ENCODE measurements at places on chromosomes 1 and 21.

DNA sequence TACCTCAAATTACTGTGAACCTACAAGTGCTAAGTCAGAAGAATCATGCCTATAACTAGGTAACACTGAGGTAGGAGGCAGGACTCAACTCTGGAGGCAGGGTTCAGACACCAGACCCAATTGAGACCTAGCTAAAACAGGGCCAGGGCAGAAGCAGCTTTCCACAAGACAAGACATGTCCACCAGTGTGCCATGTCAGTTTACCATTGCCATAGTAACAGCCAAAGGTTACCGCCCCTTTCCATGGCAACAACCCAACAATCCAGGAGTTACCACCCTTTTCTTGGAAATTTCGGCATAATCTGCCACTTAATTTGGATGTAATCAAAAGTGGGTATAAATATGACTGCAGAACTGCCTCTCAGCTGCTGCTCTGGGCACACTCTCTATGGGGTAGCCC lies 432.3 kb downstream of the DPYD start:
- no peak for DNase-seq

- no peak for DNase-seq
Observed at GRCh38 chr1:227321035-227321434, 2.7 kb upstream of the CDC42BPA start.

DNA sequence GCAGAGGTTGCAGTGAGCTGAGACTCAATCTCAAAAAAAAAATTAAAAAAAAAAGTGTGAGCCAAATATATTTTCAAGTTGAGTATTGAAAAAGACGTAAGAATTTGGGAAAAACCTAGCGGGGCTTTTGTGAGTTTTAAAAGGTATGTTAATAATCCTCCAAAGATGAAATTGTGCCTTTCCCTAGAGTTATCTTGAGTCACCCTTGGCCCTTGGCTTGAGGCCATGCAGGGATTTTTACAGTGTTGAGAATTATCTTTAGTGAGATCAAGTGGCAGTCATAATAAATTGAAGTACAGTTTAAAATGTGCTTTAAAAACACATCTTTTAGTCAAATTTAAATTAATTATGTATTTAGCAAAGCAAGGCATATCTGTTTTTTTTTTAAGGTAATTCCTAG lies 32.7 kb downstream of the PPP2R5A start:
- no peak for DNase-seq

- no peak for DNase-seq
Observed at GRCh38 chr1:14983277-14983676, 170.3 kb upstream of the TMEM51 start.

- peak; percentile 3 for DNase-seq
Observed at GRCh38 chr1:181166377-181167196, 78.1 kb downstream of the IER5 start.

GRCh38 chr1:14923727-14924452 lies 229.7 kb upstream of the TMEM51 start:
- peak; percentile 54 for DNase-seq

DNA sequence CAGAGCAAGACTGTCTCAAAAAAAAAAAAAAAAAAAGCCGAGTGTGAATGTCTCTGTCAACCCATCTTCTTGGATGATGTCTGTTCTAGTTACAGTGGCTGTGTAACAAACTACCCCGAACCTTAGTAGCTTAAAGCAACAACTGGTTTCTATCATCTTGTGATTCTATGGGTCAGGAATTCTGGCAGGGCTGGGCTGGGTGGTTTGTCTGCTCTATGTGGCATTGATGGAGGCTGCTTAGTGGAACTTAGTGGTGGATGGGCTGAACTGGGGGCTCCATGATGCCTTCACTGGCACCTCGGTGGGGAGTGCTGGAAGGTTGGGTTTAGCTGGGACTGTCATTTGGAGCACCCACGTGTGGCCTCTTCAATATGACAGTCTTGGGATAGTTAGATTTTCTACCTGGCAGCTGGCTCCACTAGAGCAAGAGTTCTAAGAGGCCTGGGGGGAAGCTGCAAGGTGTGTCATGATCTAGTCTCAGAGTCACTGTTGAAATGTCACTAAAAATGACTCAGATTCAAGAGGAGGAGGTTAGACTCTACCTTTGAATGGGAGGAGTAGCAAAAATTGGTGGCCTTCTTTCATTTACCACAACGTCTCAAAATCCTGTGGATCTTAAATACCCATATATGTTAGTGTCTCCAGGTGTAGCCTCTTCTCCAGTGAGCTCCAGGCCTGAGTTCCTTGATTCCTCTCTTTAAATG lies 18.6 kb downstream of the ACOT11 start:
- no peak for DNase-seq

- no peak for DNase-seq
Observed at GRCh38 chr1:25763493-25763892, 36.5 kb upstream of the SELENON start.

GRCh38 chr1:212754680-212755079 lies 36.9 kb downstream of the NSL1 start:
- peak; percentile 39 for DNase-seq

- DNase-seq: no peak
Observed at GRCh38 chr1:6420454-6421042, 829 bp upstream of the HES2 start.

DNA sequence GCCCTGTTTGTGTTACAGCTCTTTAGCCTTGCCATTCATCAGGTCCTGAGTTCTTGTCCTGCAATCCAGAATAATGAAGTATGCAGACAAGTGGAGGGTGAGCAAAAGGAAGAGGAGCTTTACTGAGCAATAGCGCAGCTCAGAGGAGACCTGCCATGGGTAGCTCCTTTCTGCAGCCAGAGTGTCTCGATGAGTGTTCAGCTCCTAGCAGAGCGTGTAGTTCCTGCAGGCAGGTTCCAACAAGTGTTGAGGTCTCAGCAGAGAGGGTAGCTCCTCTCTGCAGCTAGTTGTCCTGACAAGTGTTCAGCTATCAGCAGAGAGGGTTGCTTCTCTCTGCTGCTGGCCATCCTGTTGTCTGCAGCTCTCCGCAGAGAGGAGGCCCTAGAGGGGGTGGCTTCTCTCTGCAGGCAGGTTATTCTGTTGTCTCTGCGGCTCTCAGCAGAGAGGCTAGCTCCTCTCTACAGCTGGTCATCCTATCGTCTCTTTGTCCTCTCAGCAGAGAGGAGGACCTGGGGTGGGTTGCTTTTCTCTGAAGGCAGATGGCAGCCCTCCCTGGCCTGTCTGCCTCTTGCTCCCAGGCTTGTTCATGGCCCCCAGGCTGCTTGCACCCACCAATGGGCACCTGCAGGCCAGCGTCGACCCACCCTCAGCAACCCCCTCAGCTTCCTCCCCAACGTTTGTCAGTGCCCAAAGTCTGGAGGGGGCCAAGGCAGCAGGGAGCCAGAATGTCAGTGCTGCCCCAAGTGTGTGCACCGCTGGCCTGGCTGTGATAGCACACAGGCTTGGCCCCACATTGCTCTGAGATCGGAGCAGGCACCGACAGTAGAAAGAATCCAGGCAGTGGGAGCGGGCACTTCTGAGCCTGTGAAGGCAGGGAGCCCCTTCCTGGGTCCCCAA lies 112.5 kb upstream of the RUNX3 start:
- DNase-seq: no peak

DNA sequence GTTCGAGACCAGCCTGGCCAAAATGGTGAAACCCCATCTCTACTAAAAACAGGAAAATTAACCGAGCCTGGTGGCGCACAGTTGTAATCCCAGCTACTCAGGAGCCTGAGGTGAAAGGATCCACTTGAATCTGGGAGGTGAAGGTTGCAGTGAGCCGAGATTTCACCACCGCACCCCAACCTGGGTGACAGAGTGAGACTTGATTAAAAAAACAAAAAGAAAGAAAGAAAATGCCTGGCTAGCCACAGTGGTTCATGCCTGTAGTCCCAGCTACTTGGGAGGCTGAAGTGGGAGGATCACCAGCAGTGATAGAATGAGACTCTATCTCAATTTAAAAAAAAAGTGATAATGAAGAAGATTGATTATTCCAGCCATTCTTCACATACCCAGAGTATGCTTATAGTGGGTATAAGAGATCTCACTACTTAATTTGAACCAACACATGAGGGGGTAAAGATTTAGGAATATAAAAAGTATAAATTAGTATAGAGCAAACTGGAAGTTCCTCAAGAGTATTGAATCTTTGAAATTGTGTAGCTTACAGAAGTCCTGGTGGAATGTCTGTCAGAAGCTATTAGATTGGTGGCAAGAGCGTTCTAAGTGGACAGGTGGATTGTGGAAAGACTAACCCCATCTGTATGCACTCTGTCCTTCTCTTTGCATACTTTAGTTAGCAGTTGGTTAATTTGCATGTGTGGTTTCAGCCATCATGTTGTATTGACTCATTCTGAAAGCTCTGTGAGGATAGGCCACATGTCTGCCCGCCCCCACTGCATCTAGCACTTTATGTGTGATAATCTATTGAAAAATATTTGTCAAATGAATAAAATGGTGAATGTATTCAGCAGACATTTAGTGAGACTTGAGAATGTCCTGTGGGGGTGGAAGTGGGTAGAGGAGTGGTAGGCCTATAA lies 25.0 kb downstream of the RLF start:
- DNase-seq: no peak

DNA sequence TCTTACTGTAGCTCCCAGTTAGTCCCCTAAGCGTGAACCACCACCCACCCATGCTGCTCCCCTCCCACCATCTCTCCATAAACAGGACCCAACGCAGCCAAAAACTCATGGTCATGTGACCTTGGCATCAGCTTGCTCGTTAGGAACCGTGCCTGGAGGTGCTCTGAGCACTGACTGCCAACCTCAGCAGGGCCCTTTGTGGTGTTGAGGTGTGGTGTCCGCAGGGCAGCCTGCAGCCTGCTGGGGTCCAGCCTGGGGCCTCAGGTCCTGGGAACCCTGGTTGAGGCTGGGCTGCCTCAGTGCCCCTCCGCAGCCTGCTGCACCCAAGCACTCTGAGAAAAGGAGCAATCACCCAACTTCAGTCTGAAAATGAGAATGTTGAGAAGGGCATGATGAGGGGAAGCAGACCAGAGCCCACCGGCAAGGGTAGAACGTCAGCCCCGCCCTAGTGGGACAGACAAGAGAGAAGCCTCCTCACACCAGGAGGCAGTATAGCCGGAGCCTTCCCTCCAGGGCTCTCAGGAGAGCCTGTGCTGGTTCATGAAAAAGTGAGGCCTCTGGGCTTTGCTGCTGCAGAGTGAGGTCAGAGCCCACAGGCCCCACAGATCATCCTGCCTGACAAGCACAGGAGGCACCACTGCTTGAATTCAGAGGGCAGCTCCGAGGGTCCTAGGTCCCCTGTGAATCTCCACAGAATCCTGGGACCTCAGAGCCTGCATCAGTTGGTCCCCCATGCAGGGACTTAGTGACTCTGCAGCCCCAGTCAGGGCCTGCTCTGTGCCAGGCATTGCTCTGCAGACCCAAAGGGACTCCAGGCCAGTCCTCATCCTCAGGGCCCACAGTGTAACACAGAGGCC lies 4.9 kb upstream of the COL6A2 start:
- no peak for DNase-seq

- DNase-seq: no peak
Observed at GRCh38 chr1:101392552-101392951, 155.7 kb downstream of the S1PR1 start.

GRCh38 chr1:77170687-77171086 lies 48.5 kb downstream of the PIGK start:
- DNase-seq: no peak

- DNase-seq: no peak
Observed at GRCh38 chr1:2445162-2445822, 30.8 kb upstream of the PLCH2 start.

- DNase-seq: no peak
Observed at GRCh38 chr1:109821221-109821669, 57.5 kb upstream of the EPS8L3 start.

- no peak for DNase-seq
Observed at GRCh38 chr1:30899577-30900389, 8.8 kb downstream of the SDC3 start.

GRCh38 chr1:41696381-41696780 lies 211.9 kb upstream of the EDN2 start:
- no peak for DNase-seq

DNA sequence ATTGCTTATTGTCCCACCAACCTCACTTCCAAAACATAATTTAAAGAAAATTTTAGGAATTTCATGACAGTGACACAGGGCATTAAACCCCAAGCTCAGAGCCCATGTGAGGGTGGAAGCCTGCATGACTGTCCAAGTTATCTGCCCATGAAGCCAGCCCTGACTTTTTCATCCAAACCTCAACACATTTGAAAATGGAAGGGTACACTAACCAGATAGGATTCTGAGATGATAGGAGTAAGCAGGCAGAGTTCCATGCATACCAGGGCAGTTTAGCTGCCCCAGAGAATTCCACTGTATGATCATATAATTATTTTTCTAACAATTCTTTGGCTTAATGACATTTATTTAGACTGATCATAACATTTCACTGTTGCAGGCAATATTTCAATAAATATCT lies 986.0 kb downstream of the TTLL7 start:
- DNase-seq: no peak

DNA sequence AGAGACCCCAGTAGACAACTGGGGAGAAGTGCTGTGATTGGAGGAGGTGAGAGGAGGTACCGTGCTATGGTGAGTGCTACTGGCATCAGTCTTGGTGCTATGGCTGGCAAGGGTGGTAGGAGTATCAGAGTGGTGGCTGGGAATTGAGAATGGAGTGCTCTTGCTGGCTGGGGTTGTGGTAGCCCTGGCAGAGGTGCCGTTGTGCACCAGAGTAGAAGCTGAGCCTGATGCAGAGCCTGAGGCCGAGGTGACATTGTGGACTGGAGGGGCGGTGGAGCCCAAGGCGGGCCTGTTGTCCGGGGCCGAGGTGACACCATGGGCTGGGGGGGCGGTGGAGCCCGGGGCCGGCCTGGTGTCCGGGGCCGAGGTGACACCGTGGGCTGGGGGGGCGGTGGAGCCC lies 14.6 kb downstream of the TRIM46 start:
- DNase-seq: no peak

DNA sequence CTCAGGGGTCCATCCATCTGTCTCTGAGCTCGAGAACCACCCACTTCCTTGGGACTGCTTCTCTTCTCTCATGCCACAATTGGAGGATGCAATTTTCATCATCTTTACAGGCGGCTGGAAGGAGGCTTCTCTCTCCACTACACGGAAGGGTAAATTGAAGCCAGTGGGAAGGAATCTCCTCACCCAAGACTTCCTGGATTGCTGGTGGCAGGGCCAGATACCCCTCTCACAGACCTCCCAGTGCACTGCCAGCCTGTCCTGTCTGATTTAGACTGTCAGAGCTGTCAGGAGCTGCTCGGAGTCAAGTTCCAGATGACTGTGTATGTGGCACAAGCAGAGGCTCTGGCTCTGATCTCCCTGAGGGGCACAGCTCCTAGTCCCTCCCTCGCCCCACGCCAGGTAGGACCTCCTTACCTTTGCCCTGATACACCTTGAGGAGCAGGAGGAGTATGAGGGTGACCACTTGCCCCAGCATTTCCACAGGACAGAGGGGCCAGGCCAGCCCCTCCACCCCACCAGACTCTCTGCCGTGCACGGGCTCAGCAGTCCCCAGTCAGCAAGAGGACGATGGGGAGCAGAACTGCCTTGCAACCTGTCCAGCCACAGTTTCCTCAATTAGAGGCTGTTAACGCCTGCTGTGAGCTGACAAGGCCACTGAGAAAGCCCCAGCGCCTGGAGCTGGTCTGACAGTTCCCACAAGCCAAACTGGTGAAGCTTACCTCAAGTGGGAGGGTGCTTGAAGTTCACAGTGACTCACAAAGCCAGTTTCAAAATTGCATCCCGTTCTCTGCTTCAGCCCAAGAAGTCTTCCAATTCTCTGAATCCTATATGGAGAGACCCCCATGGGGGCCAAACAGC lies at the start of gene CD244:
Gene CD244 (minus strand): TSS at position 685 of the 858 bp plus-strand sequence. CDS start 210 bp downstream, at position 475.
- no peak for DNase-seq

- DNase-seq: no peak
Observed at GRCh38 chr1:218444588-218444987, 99.5 kb downstream of the TGFB2 start.

GRCh38 chr1:230906226-230906625 lies 37.9 kb upstream of the C1orf198 start:
- DNase-seq: no peak

Measured in substantia nigra (tissue), 51 donors.